NCI-H1105 (cell line): ENCODE measurements at places on chromosomes 16 and 17.

GRCh38 chr17:79923974-79924638, 84.9 kb upstream of the CBX4 start:
- DNase-seq, result no peak

- no peak for DNase-seq
Observed at GRCh38 chr16:67959536-67960329, 8.7 kb downstream of the SLC12A4 start.

- DNase-seq, result no peak
Observed at GRCh38 chr16:57754354-57755060, 18.9 kb downstream of the KATNB1 start.

- DNase-seq, result no peak
Observed at GRCh38 chr17:55607731-55608341, 96.6 kb upstream of the SMIM36 start.

DNA sequence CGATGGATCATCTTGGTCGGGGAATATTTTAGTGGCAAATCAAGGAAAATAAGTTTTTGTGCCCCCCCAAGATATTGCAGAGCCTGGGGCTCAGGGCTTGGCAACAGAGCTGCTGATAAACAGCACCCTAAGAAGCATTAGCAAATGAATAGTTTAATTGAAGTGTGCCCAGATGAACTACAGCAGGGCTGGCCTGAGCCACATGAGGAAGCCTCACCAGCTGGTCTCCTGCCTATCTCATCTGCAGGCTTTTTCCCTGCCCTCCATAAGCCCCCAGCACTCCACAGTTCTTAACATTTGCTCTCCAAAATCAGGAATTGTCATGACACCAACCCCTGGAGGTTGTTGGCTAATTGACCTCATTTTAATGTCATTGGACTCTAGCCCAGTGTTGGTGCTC, 480.2 kb downstream of the HS3ST3B1 start:
- no peak for DNase-seq

DNA sequence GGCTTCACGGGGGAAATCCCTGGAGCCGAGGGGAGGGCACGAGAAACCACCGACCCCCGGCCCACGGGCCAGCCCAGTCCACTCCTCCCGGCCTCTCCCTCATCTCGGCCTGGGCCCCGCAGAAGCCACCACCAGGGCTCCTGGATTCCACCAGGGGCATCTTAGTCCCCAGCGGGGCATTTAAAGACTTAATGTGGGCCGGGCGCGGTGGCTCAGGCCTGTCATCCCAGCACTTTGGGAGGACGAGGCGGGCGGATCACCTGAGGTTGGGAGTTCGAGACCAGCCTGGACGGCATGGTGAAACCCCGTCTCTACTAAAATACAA, 24.1 kb upstream of the ABR start:
- no peak for DNase-seq

DNA sequence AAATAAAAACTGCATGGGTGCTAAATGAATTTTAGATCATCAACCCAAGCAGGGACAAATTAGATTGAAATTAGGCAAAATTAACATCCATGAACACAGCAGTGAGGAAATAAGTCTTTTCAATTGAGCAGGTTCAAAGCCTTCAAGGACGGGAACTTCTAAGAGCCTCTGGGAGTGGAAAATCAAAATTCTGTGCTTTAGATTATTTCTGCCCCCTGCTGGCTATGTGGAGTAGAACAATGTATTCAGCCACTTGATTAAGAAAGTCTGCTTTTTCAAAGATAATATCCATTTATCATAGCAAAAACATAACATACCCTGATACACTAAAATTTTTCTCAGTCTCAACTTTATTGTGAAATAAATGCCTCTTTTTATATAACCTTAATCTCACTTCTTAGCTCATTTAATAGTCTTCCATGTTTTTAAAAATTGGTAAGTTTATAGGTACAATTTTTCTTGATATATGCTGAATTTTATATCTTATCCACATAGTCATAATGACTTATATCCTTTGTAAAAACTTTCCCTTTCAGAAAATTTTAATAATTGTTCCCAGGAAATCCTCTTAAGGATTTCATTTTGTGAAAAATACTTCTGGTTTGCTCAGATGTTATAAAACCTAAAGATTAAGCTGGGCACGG, 28.1 kb upstream of the NOL11 start:
- DNase-seq, result peak; percentile 56

DNA sequence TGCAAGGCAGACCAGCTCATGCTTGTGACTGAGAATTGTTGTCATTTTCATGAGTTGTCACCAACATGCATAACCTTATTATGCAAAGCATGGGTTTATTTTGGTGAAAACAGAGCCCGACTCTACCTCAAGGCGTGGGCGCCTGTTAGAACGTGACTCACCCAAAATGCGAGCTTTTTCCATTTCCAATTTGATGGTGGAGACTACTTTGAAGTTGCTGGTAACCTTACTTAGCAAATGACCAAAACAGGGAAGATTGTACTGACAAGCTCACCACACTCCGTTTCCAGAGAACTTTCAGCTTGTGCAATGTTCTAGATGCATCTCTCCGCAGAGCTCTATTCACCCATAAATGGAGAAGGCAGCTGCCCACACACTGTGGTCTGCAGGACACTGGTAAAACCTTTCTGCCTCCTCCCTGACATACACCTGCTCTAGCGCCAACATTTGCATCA, 284.5 kb downstream of the MAF start:
- no peak for DNase-seq

DNA sequence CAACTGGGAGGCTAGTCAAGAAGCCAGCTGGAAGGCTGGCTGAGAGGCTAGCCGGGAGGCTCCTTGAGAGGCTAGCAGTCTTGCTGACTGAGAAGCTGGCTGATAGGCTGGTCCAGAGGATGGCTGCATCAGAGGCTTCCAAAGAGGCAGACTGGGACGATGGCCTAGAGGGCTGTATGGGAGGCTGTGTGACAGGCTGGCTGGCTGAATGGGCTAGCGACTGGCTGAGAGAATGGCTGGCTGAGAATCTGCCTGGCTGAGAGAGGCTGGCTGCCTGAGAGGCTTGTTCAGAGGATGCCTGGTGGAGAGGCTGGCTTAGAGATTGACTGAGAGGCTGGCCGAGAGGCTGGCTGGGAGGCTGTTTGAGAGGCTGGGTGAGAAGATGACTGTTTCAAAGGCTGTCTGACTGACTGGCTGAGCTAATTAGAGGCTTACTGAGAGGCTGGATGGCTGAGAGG, 34.8 kb upstream of the ACSM2B start:
- DNase-seq, result no peak

GRCh38 chr17:70013911-70014310, 61.1 kb upstream of the KCNJ16 start:
- no peak for DNase-seq

GRCh38 chr17:55356434-55357328, 65.0 kb downstream of the MMD start:
- DNase-seq, result peak; percentile 25

GRCh38 chr17:46944931-46945330, 22.0 kb downstream of the GOSR2 start:
- DNase-seq, result no peak

- no peak for DNase-seq
Observed at GRCh38 chr17:61388561-61389356, 10.9 kb upstream of the TBX2 start.

DNA sequence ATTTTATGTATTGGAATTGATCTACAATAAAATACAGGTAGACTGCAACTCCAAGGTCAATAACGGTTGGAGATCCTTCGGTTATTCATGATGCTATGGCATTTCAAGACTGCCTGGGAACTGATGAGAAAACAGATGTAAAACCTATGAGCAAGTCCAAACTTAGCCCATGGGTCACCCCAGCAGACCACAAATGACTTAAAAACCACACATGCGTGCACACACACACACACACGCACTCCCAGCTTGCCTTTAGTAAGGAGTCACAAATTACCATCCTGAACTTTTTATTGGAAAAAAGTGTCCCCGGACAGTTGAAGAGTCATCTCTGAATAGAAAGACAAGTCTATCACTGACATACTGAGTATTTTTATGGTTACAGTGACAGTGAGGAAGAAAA, 26.7 kb downstream of the TRIM25 start:
- DNase-seq, result no peak

DNA sequence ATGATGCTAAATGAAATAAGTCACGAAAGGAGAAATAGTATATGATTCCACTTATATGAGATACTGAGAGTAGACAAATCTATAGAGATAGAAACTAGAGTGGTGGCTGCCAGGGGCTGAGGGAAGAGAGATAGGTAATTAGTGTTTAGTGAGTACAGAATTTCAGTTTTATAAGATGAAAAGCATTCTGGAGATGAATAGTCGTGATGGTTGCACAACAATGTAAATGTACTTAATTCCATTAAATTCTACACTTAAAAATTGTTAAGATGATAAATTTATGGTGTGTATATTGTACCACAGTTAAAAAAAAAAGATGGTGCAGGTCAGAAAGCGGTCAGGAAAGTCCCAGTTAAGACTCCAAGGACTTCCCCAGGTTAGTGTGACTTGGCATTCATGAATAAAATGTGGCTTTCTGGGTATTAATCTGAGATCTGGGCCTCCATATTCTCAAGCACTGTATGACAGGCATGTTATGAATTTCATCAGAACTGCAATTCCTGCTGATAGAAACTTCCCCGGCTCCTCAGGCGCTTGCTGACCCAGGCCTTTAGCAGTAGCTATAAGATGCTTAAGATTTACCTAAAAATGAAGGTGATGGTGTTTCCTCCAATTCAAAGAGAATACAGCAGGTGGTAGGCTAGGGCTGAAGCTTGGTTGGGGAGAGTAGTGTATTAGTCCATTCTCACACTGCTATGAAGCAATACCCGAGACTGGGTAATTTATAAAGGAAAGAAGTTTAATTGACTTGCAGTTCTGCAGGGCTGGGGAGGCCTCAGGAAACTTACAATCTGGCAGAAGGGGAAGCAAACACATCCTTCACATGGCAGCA, 115.3 kb upstream of the SOX9 start:
- no peak for DNase-seq

GRCh38 chr16:2443555-2443954, 14.3 kb downstream of the CCNF start:
- DNase-seq, result no peak

- no peak for DNase-seq
Observed at GRCh38 chr16:64428463-64429113, 693.3 kb downstream of the CDH11 start.

DNA sequence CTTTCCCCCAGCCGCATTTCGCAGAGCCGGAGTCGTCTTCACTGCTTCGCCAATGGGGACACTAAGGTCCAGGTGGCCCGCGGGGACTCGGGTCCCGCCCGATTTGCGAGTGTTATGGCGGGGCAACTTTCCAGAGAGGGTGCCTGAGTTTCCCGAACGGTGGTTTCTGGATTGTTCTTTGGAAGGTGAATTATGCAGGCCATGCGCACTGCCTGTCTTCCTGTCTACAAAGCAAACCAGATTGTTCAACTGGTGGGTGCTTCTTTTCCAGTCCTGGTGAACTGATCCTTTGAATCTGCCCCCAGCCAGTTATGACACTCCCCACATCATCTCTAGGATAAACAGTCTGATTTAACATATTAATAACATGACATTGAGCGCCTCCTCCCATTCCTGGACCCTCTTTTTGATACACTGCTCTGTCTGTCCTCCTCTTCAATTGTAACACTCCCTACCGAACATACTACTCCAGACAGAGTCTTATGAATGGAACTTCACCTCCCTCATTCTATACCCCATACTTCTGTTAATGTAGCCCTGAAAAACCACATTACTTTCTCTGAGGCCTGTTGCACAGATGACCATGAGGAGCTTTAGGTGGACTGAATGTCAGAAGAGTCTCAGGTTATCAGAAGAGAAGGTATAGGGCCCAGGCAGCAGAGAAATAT, 159.0 kb downstream of the RAB11FIP4 start:
- DNase-seq, result peak; percentile 49

DNA sequence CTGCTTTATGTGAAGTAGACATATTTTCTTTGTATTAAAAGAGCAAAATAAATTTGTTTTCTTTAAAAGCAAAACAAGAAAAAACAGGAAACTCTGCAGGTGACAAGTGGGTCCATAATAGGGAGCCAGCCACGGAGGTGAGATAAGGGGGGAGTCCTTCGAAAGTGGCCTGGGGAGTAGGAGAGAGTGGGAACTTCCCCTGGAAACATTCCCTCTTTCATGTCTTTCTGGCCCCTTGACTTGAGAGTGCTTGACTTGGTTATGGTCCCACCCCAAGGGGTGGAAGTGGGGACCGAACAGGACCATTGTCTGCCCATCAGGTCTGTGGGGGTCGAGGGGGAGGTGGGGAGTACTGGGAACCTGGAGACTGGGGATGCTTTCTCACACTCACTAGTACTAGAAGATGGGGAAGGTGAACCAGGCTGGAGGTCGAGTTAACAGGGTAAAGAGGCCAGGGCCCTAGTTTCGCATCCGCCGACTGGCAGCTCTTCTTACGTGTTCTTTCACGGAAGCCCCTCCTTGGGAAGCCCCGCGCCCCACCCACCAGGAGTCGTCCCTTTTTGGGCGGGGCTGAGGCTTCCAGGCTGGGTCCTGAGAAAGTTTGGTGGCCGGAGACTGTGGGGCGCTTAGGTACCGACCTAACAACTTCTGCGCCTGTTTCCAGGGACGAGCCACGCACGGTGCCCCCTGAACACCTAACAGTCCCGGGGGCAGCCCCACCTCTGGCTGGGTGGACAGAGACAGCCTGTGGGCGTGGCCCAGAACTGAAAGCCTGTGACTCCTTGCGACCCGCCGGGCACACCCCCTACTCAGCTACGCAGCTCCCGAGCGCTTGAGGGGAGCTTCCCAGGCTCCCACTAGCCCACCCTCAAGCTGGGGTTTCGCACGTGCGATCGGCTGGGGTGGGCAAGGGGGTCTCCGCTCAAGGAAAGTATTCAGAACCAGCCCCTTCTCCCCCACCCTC, 790 bp downstream of the TRADD start:
- no peak for DNase-seq
